Activated T-helper 17 cell treated with anti-CD3 and anti-CD28 coated beads, Interleukin-2, amount 50 U/mL, for 72 hours (primary cell): ENCODE measurements at places on chromosomes 3 and 15. TPM values are rescaled to one million over a fixed set of nuclear protein-coding genes. Genes with fewer than 3 reads are reported as not detected.

Gene CALML4
- total RNA-seq: 12.5 TPM

DNA sequence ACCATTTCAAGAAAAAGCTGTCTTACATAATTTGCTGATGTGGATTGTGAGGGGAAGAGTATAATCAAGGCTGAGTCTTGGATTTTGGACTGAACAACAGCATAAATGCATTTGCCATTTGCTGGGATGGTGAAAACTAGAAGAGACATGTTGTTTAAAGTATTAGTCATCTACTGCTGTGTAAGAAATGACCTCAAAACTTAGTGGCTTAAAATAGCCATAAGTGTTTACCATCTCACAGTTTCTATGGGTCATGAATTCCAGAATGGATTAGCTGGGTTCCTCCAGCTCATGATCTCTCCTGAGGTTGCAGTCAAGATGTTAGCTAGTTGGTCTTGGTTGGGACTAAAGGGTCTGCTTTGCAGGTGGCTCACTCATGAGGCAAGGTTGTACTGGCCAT, 66.2 kb downstream of the SCN11A start:
- no peak for ATAC-seq

GRCh38 chr3:38353151-38353550, 6.6 kb downstream of the XYLB start:
- ATAC-seq: no peak

DNA sequence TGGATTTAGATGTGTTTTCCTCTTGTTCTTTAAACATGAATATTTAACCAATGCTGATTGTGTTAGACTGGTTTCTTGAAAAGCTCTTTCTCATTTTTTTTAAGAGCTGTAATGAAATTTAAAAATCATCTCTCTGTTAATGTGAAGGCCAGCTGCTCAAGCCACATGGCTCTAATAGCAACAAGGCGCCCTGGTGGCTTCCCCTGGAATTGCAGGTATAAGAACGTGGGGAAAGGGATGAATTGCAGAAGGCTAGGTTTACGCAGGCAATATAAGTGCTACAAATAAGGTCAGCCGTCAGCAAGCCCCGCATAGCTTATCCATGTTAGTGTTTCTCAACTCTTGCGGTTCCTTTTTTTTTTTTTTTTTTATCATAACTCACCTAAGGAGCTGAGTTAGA, 108.5 kb downstream of the SAMMSON start:
- no peak for ATAC-seq

DNA sequence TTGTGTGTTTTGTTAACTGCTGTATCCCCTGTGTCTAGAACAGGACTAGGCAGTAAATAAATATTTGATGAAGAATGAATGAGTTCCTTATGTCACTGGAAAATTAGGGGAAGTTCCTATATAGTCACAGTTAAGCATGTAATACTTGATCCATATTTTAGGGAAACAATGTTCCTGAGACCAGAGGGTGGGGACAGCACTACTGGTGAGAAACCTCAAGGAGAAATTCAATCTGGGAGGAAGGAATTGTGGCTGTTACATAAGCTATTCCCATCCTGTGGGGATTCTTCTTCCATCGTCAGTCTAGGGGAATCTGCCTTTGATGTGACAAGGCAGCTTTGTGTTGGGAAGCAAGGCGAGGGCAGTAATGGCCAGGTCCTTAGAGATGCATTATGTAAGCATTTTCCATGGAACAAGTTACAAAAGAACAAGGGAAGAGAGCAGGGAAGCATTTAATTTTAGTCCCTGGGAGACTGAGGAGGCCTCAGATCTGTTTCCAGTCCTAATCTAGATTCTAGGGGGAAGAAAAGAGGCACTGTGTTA, 219.3 kb upstream of the TTC14 start:
- ATAC-seq: no peak

- ATAC-seq: no peak
Measured at GRCh38 chr3:62727536-62727935, 147.7 kb downstream of the CADPS start.

DNA sequence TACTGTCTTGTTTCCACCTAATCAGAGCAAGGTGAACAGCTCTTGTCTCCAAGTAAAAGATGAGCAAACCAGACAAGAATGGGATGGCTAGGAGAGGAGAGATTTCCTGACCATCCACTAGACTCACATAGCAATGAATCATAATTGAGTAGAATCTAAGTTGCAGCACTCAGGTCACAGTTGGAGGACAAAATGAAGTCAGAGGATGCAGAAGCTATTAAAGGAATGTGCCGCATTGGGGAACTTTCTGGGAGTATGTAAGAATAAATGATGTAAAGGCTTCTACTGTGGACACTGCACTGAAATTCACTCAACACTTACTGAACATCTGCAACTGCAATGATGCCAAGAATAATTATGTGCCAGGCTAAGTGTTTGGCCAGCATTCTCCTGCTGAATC, 217.4 kb upstream of the WNT5A start:
- ATAC-seq: no peak
